ENCODE measurements at places on chromosomes 12 and 14.

GRCh38 chr12:96295532-96296160 is 101.5 kb downstream of the ELK3 start:
- no peak for DNase-seq

GRCh38 chr14:92487513-92488133 is 26.0 kb upstream of the RIN3 start:
- no peak for DNase-seq

DNA sequence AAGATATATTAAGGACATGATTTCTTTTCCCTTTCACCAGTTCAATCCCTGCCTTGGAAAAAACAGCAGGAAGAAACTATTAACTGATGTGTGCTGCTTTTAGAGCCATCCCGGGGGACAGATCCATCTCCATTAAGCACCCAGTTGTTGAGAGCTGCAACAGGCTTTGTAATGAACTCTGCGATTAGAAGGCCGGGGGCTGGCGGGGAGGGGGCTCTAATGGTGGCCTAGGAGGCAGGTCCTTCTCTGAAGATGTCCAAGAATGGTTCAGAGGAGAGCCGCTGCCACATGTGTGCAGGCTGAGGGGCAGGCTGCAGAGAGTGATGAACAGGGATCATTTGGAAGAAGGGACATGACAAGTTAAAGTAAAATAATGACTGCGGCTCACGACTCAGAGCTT is 67.8 kb downstream of the GALNT8 start:
- DNase-seq = no peak

- no peak for DNase-seq
Measured at GRCh38 chr12:101875162-101875561, 2.2 kb upstream of the DRAM1 start.

DNA sequence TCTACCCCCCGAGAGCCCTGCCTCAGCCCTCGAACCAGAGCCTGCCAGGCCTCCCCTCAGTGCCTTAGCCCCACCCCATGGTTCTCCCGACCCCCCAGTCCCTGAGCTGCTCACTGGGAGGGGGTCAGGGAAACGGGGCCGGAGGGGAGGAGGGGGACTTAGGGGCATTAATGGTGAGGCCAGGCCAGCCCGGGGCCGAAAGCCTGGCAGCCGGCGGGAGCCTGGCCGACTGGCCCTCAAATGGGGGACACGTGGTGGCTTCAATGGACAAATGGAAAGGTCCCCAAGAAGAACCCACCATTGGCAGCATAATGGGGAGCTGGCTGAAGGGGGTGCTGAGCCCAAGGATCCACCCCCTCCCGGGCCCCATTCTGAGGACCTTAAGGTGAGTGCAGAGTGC is 5.6 kb downstream of the MBD6 start:
- no peak for DNase-seq
